Transverse colon (tissue), 4 donors: ENCODE measurements at places on chromosomes 1 and 21.

GRCh38 chr1:153883223-153883622 is 39.5 kb downstream of the GATAD2B start:
- DNase-seq = no peak

DNA sequence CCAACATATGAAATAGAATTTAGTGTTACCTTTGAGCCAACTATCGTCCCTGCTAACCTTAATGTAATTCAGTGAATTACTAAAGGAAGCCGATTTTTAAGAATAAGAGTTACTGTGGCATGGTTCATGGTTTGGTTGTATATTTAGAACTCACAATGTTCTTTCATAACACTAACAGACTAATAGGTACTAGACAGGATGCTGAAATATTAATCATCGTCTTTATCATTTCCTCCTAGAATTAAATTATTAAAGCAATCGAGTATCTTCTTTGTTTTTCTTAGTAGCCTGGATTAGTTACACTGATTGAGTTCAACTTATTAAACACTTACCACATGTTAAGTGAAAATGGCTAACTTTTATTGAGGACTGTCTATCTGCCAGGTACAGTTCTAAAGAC is 47.7 kb downstream of the TARBP1 start:
- no peak for DNase-seq

DNA sequence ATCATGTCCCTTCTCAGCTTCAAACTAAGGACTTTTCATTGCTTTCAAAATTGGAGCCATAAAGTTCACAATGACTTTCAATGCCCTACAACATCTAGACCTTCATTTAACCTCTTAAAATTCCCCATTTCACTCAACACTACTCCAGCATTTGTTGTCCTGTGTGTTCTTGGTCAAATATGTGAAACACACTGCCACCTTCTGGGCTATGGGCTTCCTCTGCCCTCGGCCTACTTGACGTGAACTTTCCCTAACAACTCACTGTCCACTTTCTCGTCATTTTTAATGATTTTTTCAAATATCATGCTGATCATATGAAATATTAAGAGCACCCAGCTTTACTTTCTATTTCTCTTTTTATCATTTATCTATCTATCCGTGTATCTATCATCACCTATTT is 2018.4 kb downstream of the NCAM2 start:
- no peak for DNase-seq

- DNase-seq = no peak
These were observed 33.6 kb upstream of the TNFSF18 start for GRCh38 chr1:173084292-173084691.

- DNase-seq = no peak
These were observed 69.9 kb downstream of the PGBD5 start for GRCh38 chr1:230356190-230356589.

GRCh38 chr1:151511636-151512215 is 539 bp downstream of the CGN start:
- peak; percentile 66 for DNase-seq

- no peak for DNase-seq
These were observed 39.3 kb downstream of the TBX15 start for GRCh38 chr1:118948846-118949245.

GRCh38 chr1:31326461-31326860 is 29.6 kb downstream of the ZCCHC17 start:
- DNase-seq = no peak

- peak; percentile 26 for DNase-seq
These were observed 7.4 kb downstream of the WDR77 start for GRCh38 chr1:111441573-111442192.

DNA sequence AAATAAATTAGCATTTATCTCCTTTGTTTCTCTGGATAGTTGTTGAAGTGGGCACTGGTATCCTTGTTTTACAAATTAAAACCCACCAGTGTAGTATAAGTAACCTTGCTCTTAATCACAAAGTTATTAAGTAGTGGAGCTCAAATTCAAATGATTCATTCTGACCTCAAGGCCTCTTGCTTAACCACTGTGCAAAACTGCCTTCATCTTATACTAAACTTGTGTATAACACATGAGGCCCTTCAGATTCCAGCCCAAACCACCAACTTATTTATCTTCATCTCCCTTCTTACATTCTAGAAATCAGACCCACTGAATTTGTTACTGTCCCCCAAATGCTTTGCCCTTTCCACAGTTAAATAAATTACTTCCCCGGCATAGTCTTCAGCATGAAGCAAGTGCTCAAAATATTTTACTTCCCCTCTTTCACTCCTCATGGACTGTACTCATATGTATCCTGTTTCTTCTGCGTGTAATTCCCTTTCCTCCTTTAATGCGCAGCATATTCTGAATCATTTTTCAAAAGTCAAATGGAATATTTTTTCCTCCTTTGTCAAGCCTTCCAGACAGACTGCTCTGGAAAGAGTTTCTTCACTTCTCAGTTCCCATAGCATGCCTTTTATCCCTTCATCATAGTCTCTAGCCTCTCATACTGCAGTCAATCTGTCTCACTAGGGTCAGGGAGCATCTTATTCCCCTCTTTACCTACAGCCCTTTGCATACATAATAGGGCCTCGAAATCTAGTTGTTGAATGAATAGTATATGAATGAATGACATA is 19.0 kb upstream of the DNASE2B start:
- DNase-seq = no peak

- no peak for DNase-seq
These were observed 253.8 kb downstream of the LTN1 start for GRCh38 chr21:28738882-28739281.

- DNase-seq = no peak
These were observed 78.4 kb downstream of the KIF14 start for GRCh38 chr1:200542162-200542561.

GRCh38 chr1:11649624-11650330 is 4.5 kb downstream of the FBXO2 start:
- no peak for DNase-seq

DNA sequence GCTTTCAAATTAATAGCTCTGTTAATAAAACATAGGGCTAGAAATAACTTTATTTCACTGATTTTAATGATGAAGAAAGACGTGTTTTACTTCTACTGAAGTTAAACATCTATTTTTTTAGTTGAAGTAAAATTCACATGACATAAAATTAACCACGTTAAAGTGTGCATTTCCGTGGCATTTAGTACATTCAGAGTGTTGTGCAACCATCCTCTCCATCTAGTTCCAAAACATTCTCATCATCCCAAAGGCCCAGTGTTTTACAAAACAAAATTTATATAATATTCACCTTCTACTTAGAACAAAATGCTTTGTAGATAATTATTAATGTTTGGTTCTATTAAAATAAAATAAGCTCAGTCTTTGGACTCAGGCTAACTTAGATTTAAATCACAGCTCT is 108.5 kb upstream of the GNG12 start:
- no peak for DNase-seq

DNA sequence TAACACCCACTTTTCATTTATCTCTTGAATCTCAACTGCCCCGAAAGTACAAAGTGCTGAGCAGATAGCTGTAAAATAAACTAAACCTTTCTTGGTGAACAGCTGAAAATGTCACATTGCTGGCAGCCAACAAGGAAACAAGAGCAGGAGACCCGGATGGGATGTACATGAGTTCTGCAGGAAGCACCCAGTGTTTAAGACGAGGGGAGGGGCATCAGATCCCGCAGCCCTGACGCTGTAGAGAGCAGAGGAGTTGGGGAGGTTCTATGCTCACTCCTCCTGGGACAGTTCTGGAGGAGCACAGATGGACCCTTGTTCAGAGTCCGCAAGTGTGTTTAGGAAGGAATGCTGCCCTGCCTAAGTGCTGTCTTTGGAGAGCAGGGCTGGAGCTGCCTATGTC is 32.0 kb upstream of the EPHA8 start:
- no peak for DNase-seq

GRCh38 chr1:6638226-6638625 is 13.6 kb downstream of the THAP3 start:
- DNase-seq = peak; percentile 43
